Activated T-helper 2 cell treated with anti-CD3 and anti-CD28 coated beads, Interferon-gamma antibody, Interleukin-2, Interleukin-4, amounts not matched to agents 10 μg/mL and 5 μg/mL and 100 μg/mL, durations not matched to agents 14 hours and 24 hours and 36 hours (primary cell): ENCODE measurements at places on chromosomes 2 and 18.

- H3K4me3 ChIP-seq, result no peak overlapping the region
- DNase-seq, result no peak
- no peak overlapping the region for H3K27ac ChIP-seq
- no peaks in the 10 kb centered on the region for H3K4me1 ChIP-seq
- H3K27me3 ChIP-seq, result no peaks in the 10 kb centered on the region
Observed at GRCh38 chr2:49807689-49808088, 653.4 kb upstream of the FSHR start.

DNA sequence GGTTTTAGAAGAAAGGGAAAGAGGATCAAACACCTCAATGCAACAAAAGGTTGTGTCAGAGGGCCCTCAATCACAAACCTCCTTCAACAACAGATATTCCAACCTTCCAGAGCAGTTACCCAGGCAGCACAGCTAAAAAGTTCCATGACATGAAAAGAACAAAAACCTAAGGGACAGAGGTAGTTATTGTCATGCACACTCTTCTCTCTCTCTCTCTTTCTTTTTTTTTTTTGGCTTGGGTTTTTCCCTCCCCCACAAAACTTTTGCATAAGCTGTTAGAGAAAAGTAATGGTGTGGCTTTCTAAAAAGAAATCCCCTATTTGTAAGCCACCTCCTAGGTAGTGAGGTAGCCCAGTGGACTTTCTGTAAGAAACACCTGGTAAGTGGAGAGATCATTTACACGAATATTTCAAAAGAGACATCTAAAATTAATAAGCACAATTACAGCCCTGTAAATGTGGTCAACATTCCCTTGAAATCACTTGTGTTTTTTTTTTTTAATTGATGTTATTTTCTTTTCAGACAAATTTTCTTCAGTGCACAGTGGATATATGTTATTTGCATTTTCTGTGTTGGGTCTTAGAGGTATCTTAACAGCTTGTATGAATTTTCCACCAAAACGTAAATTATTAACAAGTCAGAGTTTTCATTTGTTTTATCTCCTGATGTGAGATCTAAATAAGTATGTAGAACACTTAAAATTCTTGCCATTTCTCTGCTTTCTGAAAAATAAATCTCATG lies 48.4 kb downstream of the ZEB2 start:
- H3K27ac ChIP-seq, result peak overlapping the region; percentile 67
- peaks cover 20% of the 10 kb centered on the region for H3K4me1 ChIP-seq
- DNase-seq, result no peak
- peaks cover 2% of the 10 kb centered on the region for H3K27me3 ChIP-seq

- no peaks in the 10 kb centered on the region for H3K36me3 ChIP-seq
- peaks cover 4% of the 10 kb centered on the region for H3K27me3 ChIP-seq
- no peak for DNase-seq
- no peaks in the 10 kb centered on the region for H3K4me1 ChIP-seq
- no peak overlapping the region for H3K27ac ChIP-seq
- no peak overlapping the region for H3K4me3 ChIP-seq
Observed at GRCh38 chr2:158214431-158214830, 112.8 kb downstream of the UPP2 start.

- DNase-seq, result no peak
- no peak overlapping the region for H3K4me3 ChIP-seq
- H3K36me3 ChIP-seq, result no peaks in the 10 kb centered on the region
Observed at GRCh38 chr18:11114653-11115052, 34.7 kb downstream of the PIEZO2 start.

DNA sequence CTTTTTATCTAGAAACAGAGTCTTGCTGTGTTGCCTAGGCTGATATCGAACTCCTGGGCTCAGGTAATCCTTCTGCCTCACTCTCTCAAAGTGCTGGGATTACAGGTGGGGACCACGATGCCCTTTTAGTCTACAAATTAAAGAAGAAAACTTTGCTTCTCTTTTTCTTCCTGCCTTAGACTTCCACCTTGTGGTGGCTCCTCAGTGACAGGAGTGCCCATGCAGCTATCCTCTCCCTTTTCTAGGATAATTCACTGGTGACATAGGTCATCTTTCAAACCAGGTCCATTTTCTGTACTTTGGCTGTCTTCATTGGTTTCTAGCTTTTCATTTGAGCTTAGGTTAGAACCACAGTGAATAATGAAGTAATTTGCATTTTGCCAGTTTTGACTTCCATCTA lies 13.6 kb downstream of the DCAF17 start:
- peaks cover 36% of the 10 kb centered on the region for H3K36me3 ChIP-seq
- no peaks in the 10 kb centered on the region for H3K4me1 ChIP-seq
- H3K4me3 ChIP-seq, result no peak overlapping the region
- H3K27ac ChIP-seq, result no peak overlapping the region
